ENCODE measurements at places on chromosomes 2 and 18.

DNA sequence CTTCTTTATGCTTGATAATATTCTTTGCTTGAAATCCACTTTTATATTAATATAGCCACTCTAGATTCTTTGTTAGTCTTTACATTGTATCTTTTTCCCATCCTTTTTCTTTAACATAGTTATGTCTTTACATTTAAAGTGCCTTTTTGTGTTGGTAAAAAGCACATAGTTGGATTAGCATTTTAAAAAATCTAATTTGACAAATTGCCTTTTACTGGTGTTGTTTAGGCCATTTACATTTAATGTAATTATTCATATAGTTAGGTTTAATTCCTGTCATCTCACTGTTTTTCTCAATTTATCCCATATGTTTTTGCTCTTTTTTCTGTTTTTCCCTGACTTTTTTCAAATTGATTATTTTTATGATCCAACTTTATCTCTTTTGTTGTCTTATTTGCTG is 93.2 kb downstream of the BCL2L11 start:
- DNase-seq: no peak

- no peak for DNase-seq
Observed at GRCh38 chr18:32877371-32877770, 104.5 kb upstream of the KLHL14 start.

GRCh38 chr2:119205001-119205706 is 18.5 kb upstream of the STEAP3 start:
- no peak for DNase-seq

GRCh38 chr2:152861349-152861942 is 143.0 kb downstream of the ARL6IP6 start:
- DNase-seq: no peak

- no peak for DNase-seq
Observed at GRCh38 chr2:85963068-85963467, 74.3 kb upstream of the ST3GAL5 start.

DNA sequence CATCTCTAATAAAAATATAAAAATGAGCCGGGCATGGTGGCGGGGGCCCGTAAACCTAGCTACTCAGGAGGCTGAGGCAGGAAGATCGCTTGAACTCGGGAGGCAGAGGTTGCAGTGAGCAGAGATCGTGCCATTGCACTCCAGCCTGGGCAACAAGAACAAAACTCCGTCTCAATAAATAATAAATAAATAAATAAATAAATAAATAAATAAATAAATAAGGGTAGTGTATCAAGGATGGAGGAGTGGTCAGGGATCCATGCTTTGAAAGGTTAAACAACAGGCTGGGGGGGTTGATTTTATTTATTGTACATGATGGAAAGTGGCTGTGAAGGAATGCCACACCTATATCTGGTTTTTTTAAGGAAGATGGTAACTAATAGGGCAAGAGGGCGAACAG is 63.2 kb downstream of the AP1S3 start:
- DNase-seq: no peak

DNA sequence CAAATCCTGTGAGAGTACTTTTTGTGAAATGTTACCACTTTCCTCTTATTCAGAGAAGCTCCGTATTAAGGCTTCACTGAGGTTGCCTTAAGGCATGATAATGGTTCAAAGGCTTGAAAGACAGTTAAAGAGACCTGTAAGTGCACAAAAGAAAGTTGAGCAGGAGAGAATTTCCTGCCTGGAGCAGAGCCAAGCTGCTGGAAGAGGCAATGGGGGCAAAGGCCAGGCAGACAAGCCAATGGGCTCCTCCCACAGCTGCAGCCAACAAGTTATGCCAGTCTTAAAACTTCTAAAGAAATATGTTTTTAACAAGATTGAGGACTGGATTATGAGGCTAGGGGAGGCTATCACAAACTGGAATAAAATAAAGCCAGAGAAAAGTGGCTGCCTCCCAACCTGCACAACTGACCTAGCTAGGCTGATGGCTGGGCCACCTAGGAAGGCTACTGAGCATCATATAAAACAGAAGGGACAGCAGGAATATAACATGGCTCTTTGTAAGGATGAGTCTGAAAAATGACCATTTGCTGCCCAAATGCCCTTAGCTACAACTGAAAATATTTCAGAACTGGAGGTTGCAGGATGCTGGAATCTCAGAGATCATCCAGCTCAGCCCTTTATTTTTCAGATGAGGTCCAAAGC is 2.1 kb downstream of the IL1B start:
- no peak for DNase-seq

- no peak for DNase-seq
Observed at GRCh38 chr18:34911661-34912384, 129.4 kb upstream of the MAPRE2 start.

DNA sequence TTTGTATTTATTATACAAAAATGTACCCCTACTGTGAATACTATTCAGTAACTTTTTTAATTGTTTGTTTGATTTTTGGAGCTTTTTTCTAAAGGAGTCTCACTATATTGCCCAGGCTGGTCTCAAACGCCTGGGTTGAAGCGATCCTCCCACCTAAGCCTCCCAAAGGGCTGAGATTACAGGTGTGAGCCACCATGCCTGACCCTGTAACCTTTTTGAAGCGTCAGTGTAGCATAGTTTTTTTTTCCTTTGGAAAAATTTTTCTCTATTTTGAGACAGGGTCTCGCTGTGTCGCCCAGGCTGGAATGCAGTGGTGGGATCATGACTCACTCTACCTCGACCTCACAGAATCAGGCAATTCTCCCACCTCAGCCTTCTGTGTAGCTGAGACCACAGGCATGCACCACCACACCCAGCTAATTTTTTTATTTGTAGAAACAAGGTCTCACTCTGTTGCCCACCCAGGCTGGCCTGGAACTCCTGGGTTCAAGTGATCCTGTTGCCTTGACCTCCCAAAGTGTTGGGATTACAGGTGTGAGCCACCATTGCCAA is 2.0 kb downstream of the GMCL1 start:
- no peak for DNase-seq

DNA sequence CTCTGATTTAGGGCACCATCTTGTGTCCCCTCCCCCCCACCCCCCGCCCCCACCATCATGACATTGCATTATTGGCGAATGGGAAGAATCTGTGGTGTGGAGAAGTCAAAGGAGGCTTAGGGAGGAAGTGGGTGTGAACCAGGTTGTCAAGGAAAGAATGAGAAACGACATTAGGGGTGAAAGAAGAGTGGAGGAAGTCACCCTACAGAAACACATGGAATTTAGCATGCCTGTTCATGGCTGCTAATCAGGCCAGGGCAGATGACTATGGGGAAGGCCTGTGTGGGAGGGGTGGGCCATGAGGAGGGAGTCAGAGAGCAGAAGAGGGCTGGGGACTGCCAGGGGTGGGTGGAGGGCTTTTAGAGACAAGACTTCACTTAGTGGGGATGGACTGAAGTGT is 81.6 kb downstream of the AOX1 start:
- DNase-seq: no peak

GRCh38 chr18:74013955-74014354 is 133.7 kb downstream of the FBXO15 start:
- DNase-seq: no peak

DNA sequence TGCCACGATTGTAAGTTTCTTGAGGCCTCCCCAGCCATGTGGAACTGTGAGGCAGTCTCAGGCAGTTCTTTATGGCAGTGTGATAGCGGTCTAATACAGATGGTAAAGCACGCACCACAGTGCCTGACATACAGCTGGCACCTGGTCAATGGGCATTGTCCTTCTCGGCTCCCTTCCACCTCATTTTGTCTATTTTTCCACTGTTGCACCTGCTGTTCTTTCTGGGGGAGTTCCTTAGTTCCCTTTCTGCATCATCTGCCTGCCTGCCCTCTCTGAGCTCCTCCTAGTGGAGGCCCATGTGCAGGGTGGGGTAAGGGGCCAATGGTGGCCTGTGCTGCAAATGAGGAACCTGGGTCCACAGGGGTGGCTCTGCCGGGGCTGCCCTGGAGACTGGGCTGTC is 157.6 kb downstream of the LPIN1 start:
- DNase-seq: no peak

Data from CD4-positive, alpha-beta T cell treated with Interleukin-2 at 100 ng/mL for 4 hours (primary cell).